CD4-positive, alpha-beta T cell treated with Interleukin-10 for 1 hour (primary cell): ENCODE measurements at places on chromosomes 1 and 21.

DNA sequence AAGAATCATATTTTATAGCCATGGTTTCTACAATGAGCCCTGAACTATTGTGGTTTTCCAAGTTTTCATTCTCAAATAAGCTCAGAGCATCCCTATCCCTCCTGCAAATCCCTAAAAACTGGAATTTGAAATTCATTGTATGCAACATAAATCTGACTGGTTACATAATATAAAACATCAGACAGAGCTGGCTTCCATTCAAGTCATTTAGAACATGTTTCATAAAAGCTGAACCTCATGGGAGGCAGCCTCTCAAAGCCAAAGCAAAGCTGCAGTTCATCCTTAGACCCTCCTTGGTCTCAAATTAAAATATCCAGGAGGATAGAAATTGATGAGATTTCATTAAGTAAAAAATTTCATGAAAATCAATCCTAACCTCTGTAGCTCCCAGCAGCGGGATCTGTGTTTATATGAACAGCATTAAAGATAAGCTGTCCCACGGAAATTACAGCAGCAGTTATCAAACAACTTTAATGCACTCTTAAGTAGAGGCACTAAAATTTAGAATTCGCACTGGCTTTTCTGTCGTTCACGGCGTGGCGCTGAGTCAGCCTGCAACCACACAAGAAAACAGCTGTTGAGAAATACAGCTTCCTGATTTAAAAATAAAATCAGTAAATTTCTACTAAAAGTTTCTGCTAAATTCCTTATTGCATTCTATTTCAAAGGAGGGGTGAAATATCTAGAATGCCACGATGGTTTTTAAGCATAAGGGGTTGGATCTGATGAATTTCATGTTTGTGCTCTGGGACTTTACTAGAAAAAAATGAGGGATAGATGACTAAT, 99.9 kb upstream of the TIAM1 start:
- no peak for DNase-seq

- DNase-seq = no peak
These were observed 213.8 kb downstream of the SIPA1L2 start for GRCh38 chr1:232416026-232416568.

DNA sequence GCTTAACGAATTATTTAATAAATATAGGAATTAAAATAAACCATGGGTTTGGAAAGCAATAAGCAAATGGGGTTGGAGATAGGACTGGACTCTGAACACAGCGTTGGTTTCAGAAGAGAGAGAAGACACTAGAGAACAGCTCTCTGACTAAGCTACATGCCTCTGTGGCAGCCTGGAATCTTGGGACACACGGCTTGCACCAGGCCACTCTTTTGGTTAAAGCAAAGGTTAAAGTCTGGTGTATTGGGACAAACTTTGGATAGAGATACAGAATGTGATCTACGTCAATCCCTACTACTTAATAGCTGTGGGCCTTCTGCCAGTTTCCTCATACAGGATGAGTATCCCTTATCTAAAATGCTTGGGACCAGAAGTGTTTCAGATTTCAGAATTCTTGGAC, 49.7 kb upstream of the HSD17B7 start:
- no peak for DNase-seq

DNA sequence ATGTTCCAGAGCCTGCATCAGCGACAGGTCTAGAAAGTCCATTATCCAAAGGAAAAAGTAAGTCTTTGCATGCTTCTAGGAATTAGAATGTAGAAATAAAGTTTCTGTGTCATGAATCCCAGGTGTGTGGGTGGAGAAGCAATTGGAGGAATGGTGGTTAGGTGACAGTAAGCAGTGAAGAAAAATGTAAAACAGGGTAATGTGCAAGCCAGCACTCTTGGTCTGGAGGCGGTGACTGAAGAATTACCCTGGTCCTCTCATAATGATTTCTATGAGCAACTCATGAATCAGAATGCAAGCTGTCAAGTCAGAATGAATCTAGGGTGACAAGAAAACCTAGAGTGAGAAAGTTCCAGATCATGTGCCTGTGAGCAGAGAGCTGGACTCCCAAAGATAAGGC, 33.6 kb downstream of the PLPPR4 start:
- no peak for DNase-seq

DNA sequence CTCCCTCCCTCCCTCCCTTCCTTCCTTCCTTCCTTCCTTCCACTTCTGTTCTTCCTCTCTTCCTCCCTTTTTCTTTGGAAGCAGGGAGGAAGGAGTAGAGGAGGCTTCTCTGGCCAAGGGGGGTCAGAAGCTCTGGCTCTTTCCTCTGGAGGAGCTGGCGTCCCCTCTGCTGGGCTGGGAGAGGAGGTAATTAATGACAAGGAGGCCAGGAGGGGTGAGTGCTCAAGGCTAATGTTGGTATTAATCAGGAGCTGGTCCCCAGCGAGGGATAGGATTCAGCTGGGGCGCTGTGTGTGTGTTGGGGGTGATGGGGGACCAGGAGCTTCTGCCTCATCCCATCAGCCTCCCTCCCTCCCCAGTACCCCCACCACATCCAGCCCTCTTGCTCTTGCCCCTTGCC, 6.2 kb upstream of the PEAR1 start:
- no peak for DNase-seq

DNA sequence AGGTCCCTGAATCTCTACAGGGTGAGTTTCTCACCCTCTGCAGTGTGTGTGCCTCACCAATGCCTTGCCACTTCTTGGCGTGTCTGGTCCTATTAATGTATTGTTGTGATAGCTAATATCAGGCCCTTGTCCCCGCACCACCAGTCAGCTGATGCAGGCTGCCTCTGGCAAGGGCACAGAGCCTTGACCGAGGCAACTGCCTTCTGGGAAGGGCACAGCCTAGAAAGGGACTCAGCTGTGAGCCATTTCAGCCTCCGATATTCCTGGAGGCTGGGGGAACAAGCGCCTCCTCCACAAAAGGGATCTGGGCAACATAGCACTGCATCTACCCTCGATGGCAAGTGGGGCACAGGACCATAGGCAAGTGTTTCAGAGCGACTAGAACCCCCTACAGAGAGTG, 27.0 kb downstream of the IL10RB start:
- DNase-seq = no peak

DNA sequence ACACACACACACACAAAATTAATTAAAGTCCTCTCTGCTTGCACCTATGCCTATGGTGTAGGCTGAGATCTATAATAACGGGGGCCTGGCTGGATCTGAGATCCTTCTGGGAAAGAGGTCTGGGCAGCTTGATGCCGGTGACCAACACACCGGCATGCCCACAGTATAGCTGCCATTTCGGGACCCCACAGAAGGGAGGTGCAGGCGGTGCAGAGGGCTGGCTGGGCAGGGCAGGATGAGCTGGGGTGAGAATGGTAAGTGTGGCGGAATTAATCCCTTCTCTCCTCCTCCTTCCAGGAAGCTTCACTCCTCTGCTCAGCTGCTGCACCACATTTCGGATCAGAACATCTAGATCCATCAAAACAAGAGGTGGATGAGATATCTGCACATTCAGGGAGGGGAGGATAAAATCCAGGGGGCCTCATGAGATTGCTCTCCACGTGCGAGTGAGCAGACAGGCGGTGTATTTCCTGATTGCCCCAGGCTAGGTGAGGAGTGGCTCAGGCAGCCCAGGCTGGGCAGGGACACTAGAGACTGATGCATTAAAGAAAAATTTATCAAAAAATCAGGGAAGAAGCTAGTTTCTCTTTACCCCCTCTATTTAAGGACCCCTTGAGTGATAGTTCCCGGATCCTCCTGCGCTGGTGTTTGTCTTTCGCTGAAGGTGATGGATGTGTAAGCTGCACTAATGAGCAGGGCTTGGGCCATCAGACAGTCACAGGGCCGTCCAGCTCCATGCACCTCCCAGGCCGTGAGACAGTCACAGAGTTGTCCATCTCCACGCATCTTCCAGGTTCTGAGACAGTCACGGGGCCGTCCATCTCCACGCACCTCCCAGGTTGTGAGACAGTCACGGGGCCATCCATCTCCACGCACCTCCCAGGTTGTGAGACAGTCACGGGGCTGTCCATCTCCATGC, 449.9 kb downstream of the PTPRU start:
- DNase-seq = no peak

DNA sequence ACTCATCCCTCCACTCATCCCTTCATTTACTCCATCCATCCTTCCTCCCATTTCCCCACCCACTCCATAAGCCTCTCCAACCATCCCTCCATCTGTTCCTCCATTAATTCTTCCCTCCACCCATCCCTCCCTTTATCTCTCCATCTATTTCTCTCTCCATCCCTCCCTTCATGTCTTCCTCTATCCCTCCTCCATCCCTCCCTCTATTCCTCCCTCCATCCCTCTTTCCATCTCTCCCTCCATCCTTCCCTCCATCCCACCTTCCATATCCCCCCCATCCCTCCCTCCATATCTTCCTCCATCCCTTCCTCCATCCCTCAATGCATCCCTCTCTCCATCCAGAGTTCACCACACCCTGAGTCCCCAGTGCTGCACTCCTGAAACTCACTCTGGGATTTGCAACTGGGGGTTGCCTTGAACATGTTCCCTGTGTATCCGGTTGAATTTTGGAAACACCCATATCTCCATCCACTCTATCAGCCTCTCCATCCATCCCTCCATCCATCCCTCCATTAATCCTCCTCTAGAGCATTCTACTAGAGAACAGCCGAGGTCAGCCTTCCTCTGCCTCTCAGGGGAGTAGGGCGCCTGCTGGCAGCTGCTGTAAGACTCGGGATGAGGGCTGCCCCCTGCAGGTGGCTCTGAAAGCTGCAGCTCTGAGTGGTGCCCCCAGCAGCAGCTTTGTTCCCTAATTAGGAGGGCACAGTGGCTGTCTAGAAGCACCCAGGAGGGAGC, 39.4 kb downstream of the ABCG1 start:
- peak; percentile 83 for DNase-seq

DNA sequence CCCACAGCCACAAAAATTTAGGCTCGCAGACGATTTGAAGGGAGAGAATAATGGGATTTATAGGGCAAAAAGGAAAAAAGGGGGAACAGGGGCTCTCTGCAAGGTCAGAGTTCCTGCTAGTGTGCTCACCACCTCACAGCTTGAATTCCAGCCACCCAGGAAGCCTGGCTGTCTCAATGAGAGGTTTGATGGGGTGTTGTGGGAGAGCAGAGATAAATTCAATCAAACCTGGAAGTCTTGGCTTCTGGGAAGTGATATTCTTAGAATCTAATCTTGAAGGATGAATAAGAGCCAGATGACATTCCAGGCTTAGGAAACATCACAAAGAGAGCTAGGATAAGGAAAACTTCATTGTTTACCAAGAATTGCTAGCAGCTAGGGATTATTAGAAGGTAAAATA, 47.4 kb upstream of the C21orf91 start:
- DNase-seq = no peak
